ENCODE measurements at places on chromosomes 11 and 22.

DNA sequence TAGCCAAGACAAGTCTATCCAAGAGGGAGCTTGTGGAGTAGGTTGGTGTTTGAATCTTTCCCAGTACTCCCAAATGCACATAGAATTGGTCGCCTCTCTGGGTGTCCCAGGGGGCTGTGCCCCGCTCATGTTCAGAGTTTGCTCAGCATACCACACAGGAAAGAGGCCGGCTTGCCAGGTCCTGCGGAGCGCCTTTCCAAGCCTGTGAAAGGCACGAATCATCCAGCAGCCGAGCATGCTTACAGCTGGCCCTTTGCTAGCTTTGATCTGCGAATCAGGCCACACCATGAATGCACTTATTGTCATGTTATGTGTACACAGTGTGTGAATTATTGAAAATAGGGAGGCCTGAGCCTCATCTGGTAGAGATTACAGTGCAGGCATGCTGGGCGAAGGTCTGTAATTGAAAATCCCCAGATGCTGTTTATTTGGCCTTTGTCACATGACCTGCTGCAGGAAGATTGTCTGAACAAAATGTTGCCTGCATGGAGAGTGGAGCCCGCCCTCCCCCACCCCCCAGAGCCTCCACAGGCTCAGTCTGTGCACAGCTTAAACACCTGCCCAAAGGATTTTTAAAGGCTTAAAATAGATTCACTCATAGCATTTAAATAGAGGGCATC is 163.3 kb upstream of the RASSF10 start:
- DNase-seq: peak; percentile 59

DNA sequence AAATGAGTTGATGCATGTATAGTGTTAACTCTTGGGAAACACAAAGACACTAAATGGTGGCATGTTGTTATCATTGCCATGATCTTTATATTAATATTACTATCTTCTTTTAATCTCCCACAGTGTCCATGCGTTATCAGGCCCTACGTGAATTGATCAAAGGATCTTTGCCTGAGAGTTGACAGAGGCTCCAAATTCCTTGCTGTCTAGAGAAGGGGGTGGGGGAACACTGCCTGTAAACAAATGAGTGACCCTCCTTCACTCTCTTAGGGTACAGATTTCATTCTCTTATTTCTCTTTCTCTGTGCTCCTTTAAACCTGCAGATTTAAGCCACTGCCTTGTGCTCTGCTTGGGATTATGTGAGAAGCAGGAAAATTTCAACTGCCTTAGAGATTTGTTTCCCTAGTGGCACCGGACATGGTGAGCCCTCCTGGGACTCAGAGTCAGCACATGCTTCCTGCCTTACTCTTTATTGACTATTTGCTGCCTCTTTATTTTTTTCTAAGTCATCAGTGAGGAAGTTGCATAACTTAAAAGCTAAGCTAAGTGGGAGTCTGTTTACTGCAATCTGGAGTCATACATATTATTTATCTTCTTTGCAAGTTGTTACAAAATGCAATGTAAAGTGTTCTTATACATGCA is 122.9 kb downstream of the MAML2 start:
- no peak for DNase-seq

DNA sequence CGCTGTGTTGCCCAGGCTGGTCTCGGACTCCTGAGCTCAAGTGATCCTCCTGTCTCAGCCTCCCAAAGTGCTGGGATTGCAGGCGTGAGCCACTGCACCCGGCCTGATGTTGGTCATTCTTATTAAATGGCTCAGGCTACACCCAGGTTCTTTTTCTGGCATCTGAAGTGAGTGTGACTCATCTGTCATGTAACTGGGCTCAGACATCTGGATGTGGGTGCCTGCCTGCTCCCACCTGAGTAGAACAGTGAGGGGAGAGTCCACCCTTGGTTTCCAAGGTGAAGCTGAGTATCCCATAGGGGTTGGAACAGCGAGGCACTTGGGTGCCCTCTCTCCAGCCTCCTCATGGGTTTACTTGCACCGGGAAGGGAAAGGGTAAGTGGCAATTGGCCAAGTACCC is 36.7 kb upstream of the EIF3D start:
- no peak for DNase-seq

DNA sequence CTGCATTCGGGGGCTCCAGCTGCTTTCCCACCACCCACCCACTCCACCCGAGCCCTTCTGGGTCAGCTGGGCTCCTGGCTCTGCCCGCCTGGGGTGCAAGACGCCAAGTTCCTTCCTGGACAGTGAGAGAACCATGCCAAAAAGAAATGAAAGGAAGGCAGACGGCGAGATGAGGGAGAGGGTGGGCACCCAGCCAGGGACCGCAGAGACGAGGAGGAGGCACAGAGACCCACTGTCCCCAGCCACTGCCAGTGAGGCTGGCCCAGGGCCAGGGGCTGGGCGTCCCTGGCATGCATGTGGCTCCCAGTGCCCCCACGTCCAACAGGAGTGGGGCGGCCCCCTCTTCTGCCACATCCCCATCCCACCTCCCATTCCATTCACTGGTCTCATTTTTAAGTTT is 10.8 kb upstream of the CD81 start:
- no peak for DNase-seq

- no peak for DNase-seq
These were observed 82.8 kb downstream of the C11orf91 start for GRCh38 chr11:33617672-33618350.

GRCh38 chr11:90216611-90217010 is 6.2 kb downstream of the CHORDC1 start:
- no peak for DNase-seq

- DNase-seq: no peak
These were observed 14.5 kb downstream of the ART5 start for GRCh38 chr11:3627291-3627690.

DNA sequence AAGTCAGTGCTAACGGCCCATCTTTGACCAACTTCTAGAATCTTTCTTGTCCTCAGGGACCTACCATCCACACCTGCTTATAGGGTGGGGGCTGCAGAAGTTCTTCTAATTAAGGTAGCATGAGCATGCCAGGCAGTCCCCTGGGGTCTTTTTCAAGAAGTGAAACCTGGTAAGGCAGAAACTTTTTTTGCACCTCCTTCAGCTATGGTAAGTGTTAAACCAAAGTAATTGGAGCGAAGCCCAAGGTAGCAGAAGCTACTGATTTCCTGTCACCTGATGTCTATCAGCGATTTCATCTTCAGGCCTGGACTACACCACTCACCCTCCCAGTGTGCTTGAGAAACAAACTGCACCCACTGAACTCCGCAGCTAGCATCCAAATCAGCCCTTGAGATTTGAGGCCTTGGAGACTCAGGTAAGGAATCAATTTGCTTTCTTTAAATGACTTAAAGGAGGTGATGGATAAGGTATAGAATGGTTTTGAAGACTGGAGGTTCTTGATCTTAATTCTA is at the start of gene MS4A1:
Gene MS4A1, plus strand, starts transcription at position 317 of the 512 bp plus-strand sequence. CDS start 6,528 bp downstream, outside the sequence.
- no peak for DNase-seq

Data from fibroblast of skin of left quadriceps (primary cell).